Activated CD4-positive, alpha-beta T cell treated with anti-CD3 and anti-CD28 coated beads, Interleukin-2, amount 10 ng/mL, durations not matched to agents 7 days and 5 days (primary cell): ENCODE measurements at places on chromosomes 3 and 15. TPM values are rescaled to one million over a fixed set of nuclear protein-coding genes. Genes with fewer than 3 reads are reported as not detected.
A peak's percentile ranks its signal among the peaks of the same experiment; 100 is the strongest.

GRCh38 chr3:52313774-52314188 is 2.3 kb upstream of the DNAH1 start:
- no peaks in the 10 kb centered on the region for H3K27me3 ChIP-seq
- H3K27ac ChIP-seq, result no peak overlapping the region
- no peak overlapping the region for H3K4me3 ChIP-seq
- peaks cover 19% of the 10 kb centered on the region for H3K4me1 ChIP-seq

GRCh38 chr3:113065336-113065735 is 74.6 kb downstream of the GTPBP8 start:
- H3K27ac ChIP-seq, result no peak overlapping the region
- H3K36me3 ChIP-seq, result no peaks in the 10 kb centered on the region
- no peak for DNase-seq
- H3K27me3 ChIP-seq, result no peaks in the 10 kb centered on the region
- H3K4me3 ChIP-seq, result no peak overlapping the region
- H3K4me1 ChIP-seq, result no peaks in the 10 kb centered on the region

- peaks cover 37% of the 10 kb centered on the region for H3K36me3 ChIP-seq
- H3K4me1 ChIP-seq, result peaks cover 32% of the 10 kb centered on the region
- H3K4me3 ChIP-seq, result peak overlapping the region; percentile 70
These were observed 1.4 kb downstream of the GYG1 start for GRCh38 chr3:148992635-148993255.

DNA sequence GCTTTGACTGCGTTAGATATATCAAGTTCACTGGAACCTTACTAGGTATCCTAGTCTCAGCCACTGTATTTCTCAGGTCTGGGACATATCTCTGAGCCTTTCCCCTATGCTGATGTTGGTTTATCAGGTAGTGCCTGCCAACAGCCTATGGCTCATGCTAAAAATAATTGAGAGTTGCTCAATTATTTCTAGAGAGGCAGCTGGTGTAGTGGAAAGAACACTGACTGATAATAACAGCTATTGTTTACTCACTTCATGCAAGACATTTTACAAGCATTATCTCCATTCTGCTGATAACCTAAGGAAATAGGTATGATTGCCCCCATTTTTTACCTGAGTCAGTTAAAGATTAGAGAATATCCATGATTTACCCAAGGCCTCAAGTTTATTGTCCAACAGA is 231.4 kb downstream of the LRRN1 start:
- no peaks in the 10 kb centered on the region for H3K4me1 ChIP-seq
- H3K27me3 ChIP-seq, result no peaks in the 10 kb centered on the region
- H3K27ac ChIP-seq, result no peak overlapping the region
- H3K36me3 ChIP-seq, result no peaks in the 10 kb centered on the region

GRCh38 chr3:73563896-73564582 is 60.7 kb downstream of the PDZRN3 start:
- H3K36me3 ChIP-seq, result no peaks in the 10 kb centered on the region
- no peaks in the 10 kb centered on the region for H3K27me3 ChIP-seq
- DNase-seq, result no peak
- no peaks in the 10 kb centered on the region for H3K4me1 ChIP-seq
- H3K27ac ChIP-seq, result no peak overlapping the region

DNA sequence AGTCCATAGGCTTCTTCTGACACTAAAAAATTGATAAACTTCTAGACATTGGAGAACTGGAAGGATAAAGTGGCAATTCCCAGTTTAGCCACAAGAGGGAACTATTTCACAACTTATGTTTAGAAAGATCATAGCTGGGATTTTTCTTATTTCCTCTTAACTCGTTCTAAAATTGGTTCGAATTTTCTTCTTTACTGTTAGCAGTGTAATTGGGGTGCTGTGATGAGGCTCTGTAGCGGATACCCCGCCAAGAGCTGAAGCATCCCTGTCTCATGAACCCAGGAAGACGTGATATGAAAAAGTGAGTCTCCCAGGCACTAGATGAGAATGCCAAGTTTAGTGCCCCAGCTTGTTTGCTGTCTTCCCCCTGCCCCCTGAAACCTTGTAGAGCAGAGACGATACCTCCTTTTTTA is 85.1 kb downstream of the PDCD6IP start:
- H3K27me3 ChIP-seq, result no peaks in the 10 kb centered on the region
- no peak overlapping the region for H3K27ac ChIP-seq
- no peak overlapping the region for H3K4me3 ChIP-seq
- peak; percentile 57 for DNase-seq
- no peaks in the 10 kb centered on the region for H3K36me3 ChIP-seq

GRCh38 chr15:81357180-81357686 is 16.8 kb downstream of the TMC3 start:
- peaks cover 2% of the 10 kb centered on the region for H3K27me3 ChIP-seq
- no peak overlapping the region for H3K27ac ChIP-seq
- no peaks in the 10 kb centered on the region for H3K4me1 ChIP-seq

DNA sequence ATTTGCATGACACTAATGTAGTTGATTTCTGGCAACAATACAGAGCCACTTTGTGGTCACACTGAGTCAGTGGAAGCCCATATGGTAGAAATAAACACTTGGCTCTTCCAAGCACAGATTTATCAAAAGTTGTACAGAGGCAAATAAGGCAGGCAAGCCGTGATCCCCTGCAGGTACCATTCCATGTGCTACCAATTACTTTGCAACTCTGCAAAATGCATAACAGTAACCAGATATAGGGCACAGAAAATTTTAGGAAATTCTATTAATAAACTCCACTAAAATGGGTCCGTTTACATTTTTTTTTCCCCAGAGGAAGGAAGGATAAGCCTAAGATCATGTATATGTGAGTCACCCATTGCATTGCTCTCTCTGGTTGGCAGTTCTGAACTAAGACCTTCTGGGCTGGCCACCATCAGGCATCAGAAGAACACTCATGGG is 103.1 kb upstream of the PTX3 start:
- H3K27ac ChIP-seq, result no peak overlapping the region
- no peaks in the 10 kb centered on the region for H3K4me1 ChIP-seq
- no peak for DNase-seq
- H3K27me3 ChIP-seq, result no peaks in the 10 kb centered on the region
- H3K4me3 ChIP-seq, result no peak overlapping the region
- H3K36me3 ChIP-seq, result no peaks in the 10 kb centered on the region

GRCh38 chr3:120469882-120470301 is 19.1 kb upstream of the FSTL1 start:
- H3K27ac ChIP-seq, result no peak overlapping the region
- DNase-seq, result no peak
- H3K4me3 ChIP-seq, result no peak overlapping the region
- no peaks in the 10 kb centered on the region for H3K36me3 ChIP-seq

The PFN2 gene
- total RNA-seq, result 0.50 TPM

DNA sequence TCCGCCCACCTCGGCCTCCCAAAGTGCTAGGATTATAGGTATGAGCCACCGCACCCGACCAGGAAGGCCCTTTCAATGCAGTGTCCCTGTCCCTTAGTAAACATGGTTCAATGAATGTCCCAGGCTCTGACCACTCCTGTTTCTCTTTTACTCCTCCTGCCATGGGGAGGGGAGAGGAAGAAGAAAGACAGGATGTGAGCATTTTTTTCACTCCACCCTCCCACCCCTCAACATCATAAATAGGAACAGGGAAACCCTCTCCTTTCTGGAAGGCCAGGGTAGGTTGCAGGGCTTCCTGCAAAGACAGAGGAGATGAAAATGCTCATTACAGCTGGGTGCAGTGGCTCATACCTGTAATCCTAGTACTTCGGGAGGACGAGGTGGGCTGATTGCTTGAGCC is 7.5 kb upstream of the TATDN2 start:
- peak overlapping the region; percentile 54 for H3K27ac ChIP-seq
- DNase-seq, result no peak
- peaks cover 58% of the 10 kb centered on the region for H3K4me1 ChIP-seq
- H3K36me3 ChIP-seq, result peaks cover 47% of the 10 kb centered on the region

The CHST13 gene
- total RNA-seq, result not detected

DNA sequence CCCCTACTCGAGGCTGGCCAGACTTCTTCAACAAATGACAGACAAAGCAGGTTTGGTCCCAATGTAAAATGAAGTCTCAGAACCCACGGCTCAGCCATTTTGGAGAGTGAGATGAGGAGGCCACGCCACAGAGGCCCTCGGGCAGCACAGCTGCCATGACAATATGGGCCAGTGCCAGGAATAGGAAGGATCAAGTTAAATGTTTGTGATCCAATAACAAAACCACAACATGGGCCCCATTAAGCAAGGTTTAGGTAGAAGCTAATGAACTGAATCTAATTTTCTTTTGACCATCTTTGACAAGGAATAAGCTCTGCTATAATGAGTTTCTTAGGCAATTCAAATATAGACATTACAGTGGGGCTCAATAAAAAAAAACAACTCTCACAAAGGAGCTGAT is 52.6 kb downstream of the RFTN1 start:
- H3K4me1 ChIP-seq, result peaks cover 42% of the 10 kb centered on the region
- H3K27me3 ChIP-seq, result no peaks in the 10 kb centered on the region
- no peak for DNase-seq
- no peak overlapping the region for H3K27ac ChIP-seq

The KAT2B gene
- 91.3 TPM for total RNA-seq

The RPL29 gene
- 1,423 TPM for total RNA-seq

DNA sequence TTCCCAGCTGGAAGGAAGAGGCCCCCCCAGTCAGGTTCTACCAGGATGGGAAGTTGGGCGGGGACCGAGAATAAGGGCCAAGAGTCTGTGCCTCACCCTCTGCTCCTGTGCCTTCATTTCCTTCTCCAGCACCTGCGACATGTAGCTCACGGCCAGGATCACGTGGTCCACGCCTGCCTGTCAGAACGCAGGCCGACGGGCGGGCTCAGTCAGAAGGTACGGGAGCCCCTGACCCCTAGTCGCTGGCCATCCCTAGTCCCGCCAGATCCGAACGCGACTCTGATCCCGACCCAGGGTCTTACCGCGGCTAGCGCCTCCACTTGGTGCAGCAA is 489 bp downstream of the GMPPB start:
- peak; percentile 78 for DNase-seq
- H3K4me1 ChIP-seq, result peaks cover 42% of the 10 kb centered on the region
- H3K27ac ChIP-seq, result peak overlapping the region; percentile 98
- peaks cover 18% of the 10 kb centered on the region for H3K36me3 ChIP-seq

The MKRN2 gene
- total RNA-seq, result 20.9 TPM

GRCh38 chr3:55540579-55540978 is 53.5 kb upstream of the WNT5A start:
- H3K4me3 ChIP-seq, result no peak overlapping the region
- no peaks in the 10 kb centered on the region for H3K36me3 ChIP-seq
- H3K27me3 ChIP-seq, result no peaks in the 10 kb centered on the region
- DNase-seq, result no peak

DNA sequence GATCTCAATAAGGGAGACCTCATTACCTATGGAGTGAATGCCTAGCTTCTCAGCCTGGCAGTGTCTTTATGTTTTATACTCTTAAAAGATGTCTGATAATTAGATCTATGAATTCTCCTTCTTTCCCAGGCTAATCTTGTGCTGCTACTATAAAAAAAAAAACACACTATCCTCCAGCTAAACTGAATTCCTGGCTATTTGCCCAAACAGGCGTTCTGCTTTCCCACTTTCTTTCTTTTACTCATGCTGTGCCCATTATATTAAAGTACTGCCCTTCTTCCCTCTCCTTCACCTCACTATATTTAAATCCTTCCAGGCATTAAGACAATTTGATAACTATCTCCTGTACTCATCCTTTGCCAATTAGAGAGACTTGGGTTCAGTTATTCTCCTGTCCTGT is 1134.9 kb downstream of the ROBO2 start:
- H3K4me3 ChIP-seq, result no peak overlapping the region
- no peaks in the 10 kb centered on the region for H3K4me1 ChIP-seq
- DNase-seq, result no peak
- no peak overlapping the region for H3K27ac ChIP-seq
- no peaks in the 10 kb centered on the region for H3K27me3 ChIP-seq

DNA sequence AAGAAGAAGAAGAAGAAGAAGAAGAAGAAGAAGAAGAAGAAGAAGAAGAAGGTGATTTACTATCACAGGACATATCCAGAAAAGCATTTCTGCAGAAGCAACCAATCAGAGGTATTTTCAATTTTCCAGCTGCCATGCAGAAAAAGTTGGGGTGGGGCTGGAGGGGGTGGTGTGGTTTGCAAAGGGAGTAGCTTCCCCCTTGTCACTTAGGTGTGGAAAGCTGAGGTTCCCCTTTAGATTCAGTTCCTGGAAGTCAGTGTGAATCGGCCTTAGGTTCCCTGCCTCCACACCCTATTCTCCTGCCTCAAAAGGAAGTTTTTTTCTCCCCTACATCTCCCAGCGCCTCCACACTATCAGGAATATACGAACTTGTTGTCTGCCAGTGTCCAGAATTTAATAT is 276.7 kb upstream of the ARRDC4 start:
- no peak overlapping the region for H3K27ac ChIP-seq
- H3K4me1 ChIP-seq, result peaks cover 4% of the 10 kb centered on the region
- no peak for DNase-seq
- H3K27me3 ChIP-seq, result peaks cover 2% of the 10 kb centered on the region

DNA sequence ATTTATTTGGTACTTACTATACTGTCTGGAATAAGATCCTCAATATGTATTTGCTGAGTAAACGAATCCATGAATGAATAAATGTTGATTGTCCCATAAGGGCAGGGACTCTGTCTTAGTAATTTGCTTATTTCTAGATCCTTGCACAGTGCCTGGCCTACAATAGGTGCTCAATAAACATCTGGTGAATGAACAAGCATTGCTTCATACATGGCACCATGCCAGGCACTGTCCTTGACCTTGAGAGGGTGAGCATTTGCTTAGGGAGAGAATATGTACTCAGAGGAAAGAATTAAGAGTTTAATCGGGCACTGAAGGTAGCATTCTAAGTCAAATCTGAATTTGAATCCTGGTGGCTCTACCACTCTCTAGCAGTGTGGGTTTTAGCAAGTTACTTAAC is 282.1 kb downstream of the THSD4 start:
- H3K27me3 ChIP-seq, result peaks cover 2% of the 10 kb centered on the region

The BCHE gene
- not detected for total RNA-seq

DNA sequence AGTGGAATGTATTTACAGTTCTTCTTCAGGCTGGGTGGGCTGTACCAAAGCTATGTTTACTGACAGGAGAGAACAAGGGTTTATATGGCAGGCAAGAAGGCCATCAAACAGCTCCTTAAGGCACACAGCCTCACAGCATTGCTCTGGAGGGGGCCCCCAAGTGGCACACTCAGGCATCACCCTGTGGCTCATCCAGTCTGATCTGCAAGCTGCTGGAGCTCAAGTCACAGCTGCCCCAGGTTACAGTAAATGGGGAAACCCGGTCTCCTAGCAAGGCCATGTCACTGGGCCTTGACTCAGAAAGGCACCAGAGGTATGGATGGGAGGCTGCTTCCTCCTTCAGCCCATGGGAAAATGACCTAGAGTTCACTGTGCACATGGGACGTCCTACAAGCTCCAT is 67.5 kb downstream of the TFG start:
- DNase-seq, result no peak
- H3K27me3 ChIP-seq, result no peaks in the 10 kb centered on the region
- no peak overlapping the region for H3K4me3 ChIP-seq
- no peaks in the 10 kb centered on the region for H3K36me3 ChIP-seq
- no peaks in the 10 kb centered on the region for H3K4me1 ChIP-seq

The SETD5 gene
- 129 TPM for total RNA-seq

The SCAMP2 gene
- total RNA-seq, result 126 TPM
